Karpas-422 (cell line): ENCODE measurements at places on chromosomes 11 and 22.

DNA sequence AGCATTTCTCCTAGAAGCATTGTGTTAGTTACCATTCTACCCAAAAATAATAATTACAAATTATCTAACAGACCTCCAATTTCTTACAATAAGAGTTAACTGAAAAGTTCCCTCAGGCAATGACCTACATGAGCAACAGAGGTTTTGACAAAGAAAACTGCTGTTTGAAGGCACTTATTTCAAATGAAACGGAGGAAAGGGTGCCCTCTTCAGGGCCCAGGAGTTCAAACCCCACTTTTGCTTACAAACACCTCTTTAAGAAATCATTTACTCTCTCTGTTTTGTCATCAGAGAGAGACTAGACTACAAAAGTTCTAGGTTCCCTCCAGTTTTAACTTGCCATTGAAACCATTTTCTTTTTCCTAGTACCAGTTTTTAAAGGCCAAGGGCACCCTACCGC is 56.7 kb downstream of the AMBRA1 start:
- peak; percentile 62 for DNase-seq

GRCh38 chr11:46120346-46121300 is 631 bp downstream of the PHF21A start:
- DNase-seq: peak; percentile 73

DNA sequence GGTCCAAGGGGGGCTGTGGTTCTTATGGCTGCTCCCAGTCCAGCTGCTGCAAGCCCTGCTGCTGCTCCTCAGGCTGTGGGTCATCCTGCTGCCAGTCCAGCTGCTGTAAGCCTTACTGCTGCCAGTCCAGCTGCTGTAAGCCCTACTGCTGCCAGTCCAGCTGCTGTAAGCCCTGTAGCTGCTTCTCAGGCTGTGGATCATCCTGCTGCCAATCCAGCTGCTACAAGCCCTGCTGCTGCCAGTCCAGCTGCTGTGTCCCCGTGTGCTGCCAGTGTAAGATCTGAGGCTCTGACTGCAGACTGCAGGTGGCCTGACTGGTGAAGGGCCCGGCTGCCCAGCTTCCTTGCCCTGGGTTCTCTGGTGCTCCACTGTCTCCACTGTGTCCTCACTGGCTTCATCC is 696 bp downstream of the KRTAP5-5 start:
- no peak for DNase-seq

DNA sequence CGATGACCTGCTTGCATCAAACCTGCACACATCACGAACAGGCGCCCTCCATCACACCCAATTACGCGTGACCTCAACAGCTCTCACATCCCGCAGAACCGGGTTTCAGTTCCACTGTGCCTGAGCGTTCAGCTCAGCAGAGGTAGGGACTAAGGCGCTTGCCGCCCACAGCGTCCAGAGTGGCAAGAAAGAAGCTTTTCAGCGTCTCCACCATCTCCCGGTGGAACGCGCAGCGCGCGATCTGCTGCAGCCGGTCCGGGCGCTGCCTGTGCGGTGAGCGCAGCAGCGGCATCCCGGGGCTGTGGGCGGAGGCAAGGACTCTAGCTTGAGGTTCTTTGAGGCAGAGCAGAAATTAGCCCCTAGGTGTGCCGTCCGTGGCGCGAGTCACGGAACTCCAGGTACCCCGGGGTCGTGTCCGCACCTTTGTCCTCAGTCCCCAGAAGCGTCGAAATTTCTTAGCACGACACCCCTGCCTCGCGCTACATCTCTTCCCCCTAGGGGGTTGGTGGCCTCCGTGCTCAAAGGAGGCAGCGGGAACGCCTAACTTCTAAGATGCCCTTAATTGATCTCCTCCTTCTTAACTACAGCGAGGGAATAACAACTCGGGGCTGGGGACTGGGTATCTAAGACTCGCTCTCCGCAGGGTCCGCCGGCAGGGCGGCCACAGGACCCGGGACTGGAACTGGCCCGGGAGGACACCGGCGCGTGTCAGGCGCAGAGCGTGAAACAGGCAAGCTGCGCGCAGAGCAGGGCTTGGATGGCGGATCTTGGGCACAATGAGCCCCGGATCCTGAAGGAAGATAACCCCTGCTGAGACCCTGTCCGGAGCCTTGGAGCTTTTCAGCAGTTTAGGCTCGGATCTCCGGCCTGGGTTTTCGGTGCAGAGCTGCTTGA is 1.7 kb upstream of the CALCA start:
- no peak for DNase-seq

GRCh38 chr11:37849706-37850105 is 1251.7 kb upstream of the RAG2 start:
- DNase-seq: no peak

GRCh38 chr22:45481661-45482060 is 21.0 kb upstream of the FBLN1 start:
- no peak for DNase-seq

- peak; percentile 57 for DNase-seq
Observed at GRCh38 chr11:63639199-63639832, 25.1 kb upstream of the PLAAT3 start.

- no peak for DNase-seq
Observed at GRCh38 chr11:130478204-130478701, 29.8 kb downstream of the ADAMTS15 start.

DNA sequence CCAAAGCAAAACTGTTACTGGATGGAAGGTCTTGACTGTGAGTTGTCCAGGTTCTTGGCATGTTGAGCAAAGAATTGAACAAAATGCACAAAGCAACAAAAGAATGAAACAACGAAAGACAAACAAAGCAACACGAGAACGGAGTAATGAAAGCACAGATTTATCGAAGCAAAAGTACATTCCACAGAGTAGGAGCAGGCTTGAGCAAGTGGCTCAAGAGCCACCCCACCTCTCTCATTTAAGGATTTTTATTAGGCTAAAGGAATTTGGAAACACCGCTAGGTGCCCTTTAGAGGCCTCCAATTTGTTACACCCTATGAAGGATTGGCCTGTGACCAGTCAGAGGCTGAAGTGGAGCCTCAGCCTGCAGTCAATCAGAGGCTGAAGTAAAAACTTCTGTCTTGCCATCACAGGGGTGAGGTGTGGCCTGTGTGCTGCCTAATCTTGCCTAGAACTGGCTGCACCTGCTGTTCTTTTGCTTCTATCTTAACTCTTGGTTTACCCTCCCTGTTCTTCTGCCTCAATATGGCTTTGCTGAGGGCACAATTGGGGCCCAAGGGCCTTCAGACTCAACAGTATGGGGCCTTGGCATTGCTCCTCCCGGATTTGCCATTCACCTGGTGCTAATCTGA is 59.4 kb upstream of the FTH1 start:
- DNase-seq: no peak

- peak; percentile 94 for DNase-seq
Observed at GRCh38 chr22:22168190-22168940, 76.2 kb upstream of the VPREB1 start.

GRCh38 chr11:1570896-1571759 is 943 bp downstream of the DUSP8 start:
- DNase-seq: peak; percentile 53

DNA sequence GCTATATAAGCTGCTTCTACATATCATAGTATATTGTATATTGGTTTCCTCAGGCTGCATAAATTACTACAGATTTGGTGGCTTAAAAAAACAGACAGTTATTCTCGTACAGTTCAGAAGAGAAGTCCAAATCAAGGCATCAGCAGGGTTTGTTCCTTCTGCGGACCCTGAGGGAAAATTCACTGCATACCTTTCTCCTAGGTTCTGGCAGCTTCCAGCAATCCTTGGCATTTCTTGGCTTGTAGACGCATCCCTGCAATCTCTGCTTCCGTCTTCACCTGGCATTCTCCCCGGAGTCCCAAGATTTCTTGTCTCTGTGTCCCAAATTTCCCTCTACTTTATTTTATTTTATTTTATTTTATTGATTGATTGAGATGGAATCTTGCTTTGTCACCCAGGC is 142.8 kb downstream of the COMMD9 start:
- DNase-seq: no peak

- no peak for DNase-seq
Observed at GRCh38 chr22:39452740-39453040, 4.1 kb upstream of the MGAT3 start.

DNA sequence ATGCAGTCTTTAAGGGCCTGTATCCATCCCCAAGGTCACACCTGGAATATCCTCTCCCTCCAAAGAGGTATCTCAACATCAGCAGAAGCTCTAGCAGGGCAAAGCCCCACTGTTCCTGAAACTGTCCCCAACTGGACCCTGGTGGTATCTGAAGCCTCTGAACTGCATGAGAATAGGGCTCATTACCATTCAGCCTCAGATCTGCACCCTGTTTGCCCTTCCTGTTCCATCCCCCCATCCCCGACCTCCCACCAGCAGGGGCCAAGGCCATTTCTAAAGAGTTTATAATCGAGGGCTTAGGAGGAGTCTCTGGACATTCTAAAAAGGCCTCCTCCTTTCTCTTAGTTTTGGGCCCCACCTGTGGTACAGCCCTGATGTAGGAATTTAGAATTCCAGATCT is 74.0 kb upstream of the THY1 start:
- DNase-seq: no peak

DNA sequence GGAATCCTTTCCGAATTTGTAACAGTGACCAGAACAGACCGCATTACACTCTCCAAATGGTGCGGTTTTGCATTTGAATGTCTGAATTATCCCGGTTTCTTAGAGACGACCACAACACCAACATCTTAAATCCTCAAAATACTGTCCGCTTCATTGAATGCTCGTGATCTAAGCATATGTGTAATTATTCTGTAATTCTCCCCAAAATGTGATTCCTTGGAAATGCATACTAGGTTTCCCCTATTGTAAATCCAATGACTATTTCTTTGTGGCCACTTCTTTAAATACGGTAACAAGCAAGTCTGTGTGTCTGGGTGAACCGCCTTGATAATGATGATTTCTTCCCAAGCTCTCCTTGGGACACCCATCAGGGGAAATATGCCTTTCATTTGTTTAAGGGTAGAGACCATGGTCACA is 87.3 kb upstream of the DBX1 start:
- DNase-seq: no peak

DNA sequence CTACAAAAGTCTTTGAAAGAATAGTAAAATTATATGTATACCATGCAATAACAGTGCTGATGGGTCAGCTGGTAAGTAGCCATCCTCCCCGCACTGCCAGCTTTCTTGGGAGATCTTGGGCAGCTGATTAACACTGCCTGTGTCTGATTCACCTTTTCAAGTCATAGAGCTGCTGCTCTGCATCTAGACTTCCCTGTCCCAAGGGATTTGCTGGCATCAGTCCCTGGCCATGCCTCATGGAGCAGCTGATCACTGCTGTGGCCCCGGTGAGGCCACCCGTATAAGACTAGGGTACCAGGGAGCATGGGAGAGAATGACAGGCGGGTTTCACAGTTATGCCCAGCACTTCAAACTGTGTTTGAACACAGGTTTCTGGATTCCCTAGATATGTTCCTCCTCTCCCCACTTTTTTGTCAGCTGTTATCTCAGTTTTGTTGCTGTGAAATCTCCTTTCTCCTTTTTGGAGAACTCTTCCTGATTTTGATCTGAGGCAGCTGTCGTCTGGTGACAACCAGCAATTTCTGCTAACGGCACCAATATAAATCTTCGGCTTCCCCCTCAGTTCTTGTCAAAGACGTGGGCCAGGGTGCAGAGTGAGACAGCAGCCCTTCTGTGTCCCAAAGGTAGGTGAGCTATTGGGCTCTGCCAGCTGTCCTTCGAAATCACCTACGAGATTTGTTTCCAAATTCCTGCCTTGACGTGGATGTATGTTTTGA is 438.9 kb downstream of the NTM start:
- DNase-seq: no peak

DNA sequence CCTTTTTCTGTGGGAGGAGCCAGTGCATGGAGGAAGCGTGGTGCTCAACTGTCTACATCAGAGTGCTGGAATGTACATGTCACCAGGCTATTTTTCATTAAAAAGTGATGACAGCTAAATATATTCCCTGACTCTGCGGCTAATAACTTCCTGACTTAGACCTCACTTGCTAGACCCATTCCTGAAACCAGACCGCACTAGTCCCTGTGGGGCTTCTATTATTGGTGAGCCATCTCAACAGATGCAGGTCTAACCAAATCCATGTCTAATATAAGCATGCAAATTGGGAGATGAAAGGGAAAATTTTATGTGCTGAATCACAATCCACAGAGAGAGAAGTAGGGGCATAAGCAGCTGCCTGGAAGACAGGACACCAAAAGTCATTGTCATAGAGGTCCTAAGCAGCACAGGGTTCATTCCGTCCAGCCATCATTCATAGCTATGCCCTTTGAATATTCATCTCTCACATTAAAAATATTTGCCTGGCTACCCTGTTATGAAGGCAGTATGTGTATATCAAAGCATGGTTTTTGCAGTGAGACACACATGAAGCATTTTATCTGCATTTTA is 110.9 kb upstream of the BLID start:
- DNase-seq: no peak

- DNase-seq: no peak
Observed at GRCh38 chr11:2777386-2777785, 77.6 kb upstream of the KCNQ1OT1 start.

DNA sequence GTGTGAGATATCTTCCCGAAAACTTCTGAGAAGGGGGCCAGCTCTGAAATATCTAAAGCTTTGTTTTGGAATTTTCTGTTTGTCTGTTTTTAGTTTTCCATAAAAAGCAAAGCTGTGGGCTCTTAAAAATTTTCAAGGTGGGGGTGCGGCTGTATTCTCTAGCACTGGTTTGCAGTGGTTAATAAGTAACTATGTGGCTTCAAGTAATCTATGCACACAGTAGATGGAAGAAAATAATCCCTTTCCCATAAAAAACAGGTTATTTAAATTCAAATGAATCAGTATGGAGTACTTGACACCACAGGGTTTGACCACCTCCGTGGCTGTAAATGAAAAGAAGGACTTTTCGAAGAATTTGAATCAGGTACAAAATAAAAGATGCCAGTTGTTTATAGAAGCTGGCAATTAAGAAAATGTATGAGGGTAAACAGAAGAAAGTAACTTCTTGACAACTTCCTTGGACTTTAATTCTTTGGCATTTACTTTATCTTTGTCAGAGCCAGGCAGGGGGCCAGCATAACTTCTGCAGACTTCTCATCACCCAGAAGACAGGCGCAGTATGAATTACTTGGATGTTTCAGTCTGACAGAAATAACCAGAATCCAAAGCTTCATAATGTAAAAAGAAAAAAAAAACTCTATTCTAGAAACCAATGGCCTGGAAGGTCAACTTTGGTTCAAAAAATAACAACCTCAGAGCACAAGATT is 981.0 kb downstream of the DLG2 start:
- no peak for DNase-seq

DNA sequence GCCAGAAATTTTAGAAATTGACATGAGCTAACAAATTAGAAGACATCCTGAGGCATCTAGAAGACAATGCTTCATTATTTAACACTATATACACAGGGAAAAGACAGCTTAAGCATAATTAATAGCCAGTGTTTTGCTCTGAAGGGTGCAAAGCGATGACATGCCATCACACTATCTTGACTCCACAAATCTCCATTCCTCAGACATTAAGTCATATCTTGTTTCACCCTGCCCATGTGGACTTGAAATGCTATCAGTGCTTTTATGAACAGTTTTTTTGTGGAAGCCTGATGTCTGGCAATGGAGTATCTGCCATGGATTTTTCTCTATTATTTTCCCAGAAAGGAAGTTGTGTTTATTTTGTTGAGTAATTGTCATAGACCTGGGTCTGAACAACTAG is 2.3 kb downstream of the CARD18 start:
- DNase-seq: no peak

GRCh38 chr11:13317293-13318080 is 39.9 kb downstream of the BMAL1 start:
- DNase-seq: no peak
